T1000 (cell line): ENCODE measurements at places on chromosomes 2 and 18.

GRCh38 chr2:85963068-85963467, 74.3 kb upstream of the ST3GAL5 start:
- no peak for DNase-seq

DNA sequence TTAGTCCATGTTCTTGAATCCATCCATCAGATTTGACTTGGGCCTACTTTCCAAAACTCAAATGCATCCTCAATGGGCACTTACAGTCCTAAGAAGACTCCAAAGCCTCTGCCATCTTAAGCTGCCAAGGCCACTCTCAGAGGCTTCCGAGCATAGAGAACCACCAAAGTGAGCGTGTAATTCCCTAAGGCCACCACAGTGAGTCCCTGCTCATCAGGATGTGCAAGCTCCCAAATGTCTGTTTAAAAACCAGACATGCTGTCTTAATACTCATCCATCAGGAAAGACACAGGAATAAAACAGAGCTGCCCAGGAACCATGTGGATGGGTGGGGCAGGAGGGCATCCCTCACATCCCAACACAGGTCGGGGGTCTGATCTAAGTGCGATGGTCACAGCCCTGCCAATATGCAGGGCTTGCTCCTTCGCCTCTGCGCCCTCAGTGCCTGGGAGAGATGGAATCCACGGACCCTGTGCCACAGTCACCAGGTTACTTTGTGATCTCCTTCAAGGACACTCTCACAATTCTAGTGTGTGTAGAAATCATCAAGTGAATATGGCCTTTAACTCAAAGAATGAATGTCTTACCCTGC, 80.4 kb downstream of the POLR1A start:
- no peak for DNase-seq

- DNase-seq: no peak
Observed at GRCh38 chr18:2223849-2224248, 347.5 kb downstream of the METTL4 start.

- no peak for DNase-seq
Observed at GRCh38 chr2:105839793-105840192, 95.1 kb downstream of the NCK2 start.

DNA sequence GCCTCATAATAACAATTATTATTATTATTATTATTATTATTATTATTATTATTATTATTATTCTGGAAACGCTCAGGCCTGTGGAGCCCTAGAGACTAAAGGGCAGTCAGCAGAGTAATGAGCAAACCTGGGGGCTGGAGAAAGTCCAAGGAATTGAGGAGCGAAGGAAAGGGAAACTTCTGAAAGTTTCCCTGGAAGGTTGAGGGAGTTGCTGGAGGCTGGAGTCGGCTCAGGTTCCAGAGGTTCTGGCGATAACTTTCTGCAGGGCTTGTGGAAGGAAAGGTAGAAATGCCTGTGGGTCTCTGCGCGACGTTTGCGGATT, 9.2 kb downstream of the POU3F3 start:
- DNase-seq: no peak

- no peak for DNase-seq
Observed at GRCh38 chr2:232525791-232526371, at the start of gene CHRND. Gene CHRND, plus strand, starts transcription at chr2:232526160. Its CDS starts 56 bp downstream, at chr2:232526216.

DNA sequence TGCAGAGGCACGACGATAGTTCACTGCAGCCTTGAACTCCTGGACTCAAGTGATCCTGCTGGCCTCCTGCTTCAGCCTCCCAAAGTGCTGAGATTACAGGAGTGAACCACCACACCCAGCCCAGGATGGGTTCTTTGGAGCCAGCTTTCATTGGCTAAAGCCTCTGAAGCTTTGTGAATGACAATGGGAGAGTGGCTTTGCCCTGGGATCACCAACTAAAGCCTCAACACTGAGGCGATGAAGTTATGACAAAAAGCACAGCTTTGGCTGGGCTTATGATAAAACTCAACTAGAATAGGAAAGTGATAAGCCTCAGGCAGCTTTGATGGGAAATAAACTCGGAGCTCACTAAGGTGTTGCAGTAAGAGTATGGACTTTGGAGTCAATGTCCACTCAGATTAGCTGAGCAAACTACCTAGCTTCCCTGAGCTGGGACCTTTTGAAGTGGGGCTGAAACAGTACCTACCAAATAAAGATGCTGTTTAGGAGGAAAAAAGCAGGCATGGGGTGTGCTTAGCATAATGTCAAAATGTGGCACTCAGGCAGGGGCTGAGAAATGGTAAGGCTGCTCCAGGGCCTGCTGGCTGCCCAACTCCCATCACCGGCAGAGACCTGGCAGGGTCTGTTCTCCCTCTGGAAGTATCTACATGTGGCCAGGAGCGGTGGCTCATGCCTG, 4.3 kb downstream of the TMEM127 start:
- DNase-seq: no peak

- no peak for DNase-seq
Observed at GRCh38 chr2:149132901-149133300, 94.4 kb downstream of the LYPD6B start.

DNA sequence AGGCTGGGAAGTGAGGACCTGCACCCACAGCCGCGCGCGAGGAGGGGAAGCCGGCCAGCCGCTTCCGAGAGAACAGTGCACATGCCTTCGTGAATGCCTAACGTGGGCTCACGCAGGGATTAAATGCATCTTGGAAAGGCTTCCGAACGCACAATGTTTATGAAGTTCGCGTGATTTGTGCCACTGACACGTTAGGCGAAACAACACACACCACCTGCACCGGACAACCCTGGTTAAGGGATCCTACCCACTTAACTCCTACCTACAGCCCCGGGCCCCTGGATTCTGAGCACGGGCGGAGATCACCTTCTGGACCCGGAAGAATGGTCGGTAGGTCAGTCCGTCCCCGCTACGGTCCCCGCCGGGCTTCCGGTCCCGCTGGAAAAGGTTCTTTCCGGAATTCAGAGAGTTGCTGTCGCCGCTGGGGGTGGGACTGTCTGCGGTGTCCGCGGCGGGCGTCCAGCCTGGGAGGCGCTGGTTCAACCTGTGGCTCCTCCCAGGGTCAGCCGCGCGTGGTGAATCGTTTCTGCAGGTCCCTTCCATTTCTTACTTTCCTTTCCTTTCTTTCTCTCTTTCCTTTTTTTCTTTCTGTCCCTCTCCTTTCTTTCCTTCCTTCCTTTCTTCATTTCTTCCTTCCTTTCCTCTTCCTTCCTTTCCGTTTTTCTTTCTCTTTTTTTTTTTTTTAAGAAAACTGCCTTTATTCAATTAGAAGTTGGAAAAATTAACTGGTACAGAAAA, at the start of gene MTIF2:
Gene MTIF2 (minus strand): TSS at position 325 of the 738 bp plus-strand sequence. CDS start 5,373 bp downstream, outside the sequence.
- DNase-seq: peak; percentile 91

- no peak for DNase-seq
Observed at GRCh38 chr2:157800838-157801495, 75.2 kb downstream of the ACVR1 start.

GRCh38 chr2:58708565-58708964, 467.4 kb upstream of the FANCL start:
- DNase-seq: no peak
